ENCODE measurements at places on chromosomes 11 and 22.

GRCh38 chr22:17110791-17111550 is 10.2 kb downstream of the TMEM121B start:
- DNase-seq, result no peak

DNA sequence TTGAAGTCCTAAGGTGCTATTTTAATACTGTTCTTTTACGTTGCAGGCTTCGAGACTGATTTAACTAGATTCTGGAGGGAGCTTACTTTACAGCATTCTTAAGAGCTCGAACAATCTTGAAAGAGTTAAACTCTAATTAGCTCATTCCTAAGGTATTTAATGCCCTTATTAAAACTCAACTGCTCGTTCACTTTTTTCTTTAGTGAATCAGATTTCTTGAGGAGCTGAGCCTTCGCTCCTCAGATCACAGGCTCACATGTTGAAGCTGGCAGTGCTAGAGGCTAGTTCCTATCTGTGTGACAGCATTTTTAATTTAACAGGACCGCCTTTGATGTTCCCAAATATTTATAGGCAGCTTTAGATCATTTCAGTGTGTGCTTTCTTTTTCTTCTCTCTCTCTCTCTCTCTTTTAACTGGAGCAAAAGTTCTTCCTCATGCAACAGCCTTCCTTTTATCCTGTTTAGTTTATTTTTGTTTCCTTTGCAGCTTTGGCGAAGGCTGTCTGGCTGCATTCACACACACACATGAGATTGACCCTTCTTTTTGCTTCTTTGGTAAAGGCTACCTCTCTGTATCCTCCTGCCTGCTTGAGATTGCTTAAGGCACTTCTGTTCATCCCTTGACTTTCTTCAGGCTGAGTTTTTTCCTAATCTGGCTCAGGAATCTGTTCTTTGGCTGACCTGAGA is 21.0 kb downstream of the ZNRF3 start:
- no peak for DNase-seq

DNA sequence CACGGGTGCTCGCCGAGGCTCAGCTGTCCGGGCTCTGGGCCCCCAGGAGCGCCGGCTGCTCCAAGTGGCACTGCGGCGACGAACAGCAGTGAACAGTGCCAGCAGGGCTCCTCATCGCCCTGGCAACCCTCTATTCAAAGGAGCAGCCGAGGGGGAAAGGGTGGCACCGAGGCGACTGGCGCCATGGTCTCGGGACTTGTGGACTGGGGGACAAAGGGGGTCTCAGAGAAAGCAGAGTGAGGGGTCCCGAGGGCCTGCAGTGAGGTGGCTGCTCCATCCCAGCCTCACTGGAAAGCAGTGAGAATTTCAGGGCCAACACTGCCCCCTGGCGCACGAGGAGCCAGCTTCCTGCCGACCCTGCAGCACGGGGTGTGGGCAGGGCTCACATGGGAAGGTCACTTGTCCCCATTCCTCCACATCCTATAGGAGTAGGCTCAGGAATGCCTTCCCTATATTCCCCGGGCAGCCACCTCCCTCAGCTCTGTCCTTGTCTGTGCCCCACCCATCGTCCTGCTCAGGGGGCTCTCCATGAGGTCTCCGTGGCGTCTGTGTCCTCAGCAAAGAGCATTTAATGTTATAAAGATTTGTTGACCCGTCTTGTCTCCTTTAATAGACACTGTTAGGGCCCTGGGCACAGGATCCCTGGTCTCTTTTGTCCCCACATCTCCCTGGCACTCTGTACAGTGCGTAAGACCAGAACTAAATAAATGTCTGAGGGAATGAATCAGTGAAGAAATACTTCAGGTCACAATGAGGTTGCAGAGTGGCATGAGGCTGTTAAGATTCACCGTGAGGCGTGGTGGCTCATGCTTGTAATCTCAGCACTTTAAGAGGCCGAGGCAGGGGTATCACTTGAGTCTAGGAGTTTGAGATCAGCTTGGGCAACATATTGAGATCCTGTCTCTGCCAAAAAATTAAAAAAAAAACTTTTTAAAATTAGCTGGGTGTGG is 26.4 kb downstream of the LRFN4 start:
- DNase-seq, result peak; percentile 73

DNA sequence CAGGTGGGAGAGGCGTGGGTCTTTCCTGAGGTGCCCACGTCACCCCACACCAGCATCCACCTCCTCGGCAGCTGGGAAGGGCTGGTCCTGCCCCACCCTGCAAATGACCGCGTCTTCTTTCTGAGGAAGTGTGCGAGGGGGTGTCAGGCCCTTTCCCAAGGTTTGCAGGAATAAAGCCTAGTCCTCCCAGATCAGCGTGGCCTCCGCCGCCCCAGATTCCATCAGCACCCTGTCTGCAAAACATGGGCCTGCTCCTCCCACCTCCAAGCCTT is 14.4 kb upstream of the SLC39A13 start:
- no peak for DNase-seq

- no peak for DNase-seq
Measured at GRCh38 chr11:119062779-119063178, 4.8 kb upstream of the VPS11 start.

GRCh38 chr11:117475716-117476530 is 148.3 kb downstream of the CEP164 start:
- no peak for DNase-seq

- DNase-seq, result no peak
Measured at GRCh38 chr11:123091506-123091905, 29.6 kb upstream of the HSPA8 start.

DNA sequence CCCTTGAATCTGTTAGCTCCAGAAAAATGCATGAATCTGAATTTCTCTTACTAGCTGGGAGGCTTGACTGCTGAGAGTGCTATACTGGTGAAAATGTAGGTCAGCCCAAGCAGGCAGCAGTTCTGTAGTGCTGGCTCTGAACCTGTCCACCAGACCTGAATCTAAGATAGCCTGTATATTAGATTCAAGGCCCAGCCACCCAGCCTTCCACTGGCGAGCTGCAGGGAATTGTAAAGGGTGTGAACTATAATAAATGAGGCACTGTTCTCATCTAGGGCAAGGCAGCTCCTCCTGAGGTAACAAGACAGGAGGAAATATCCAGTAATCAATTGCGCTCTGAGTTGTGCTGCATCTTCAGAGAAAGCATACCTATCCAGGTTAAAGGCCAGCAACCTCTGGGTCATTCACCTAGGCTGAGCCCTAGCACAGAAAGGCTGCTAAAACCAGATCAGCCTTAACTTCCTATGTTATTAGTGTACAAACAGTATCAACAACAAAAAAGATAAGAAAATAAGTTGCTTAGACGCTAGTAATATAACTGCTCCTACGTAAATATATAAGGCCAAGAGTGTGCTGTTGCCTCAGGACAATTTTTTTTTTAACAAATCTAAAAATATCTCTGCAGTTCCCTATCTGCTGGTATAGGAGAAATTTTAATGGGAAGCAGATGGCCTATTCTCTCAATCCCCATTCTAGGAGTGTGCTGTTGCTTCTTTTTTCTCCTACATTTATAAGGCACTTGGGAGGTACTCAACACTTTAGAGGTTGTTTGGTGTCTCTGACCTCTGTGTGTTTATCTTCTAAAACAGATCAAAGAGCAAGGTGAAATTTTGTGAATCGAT is 63.0 kb downstream of the RELT start:
- no peak for DNase-seq

- DNase-seq, result no peak
Measured at GRCh38 chr11:57323855-57324153, 948 bp downstream of the TNKS1BP1 start.

All from NCI-H774 (cell line).